ENCODE measurements at places on chromosomes 5 and 9.

DNA sequence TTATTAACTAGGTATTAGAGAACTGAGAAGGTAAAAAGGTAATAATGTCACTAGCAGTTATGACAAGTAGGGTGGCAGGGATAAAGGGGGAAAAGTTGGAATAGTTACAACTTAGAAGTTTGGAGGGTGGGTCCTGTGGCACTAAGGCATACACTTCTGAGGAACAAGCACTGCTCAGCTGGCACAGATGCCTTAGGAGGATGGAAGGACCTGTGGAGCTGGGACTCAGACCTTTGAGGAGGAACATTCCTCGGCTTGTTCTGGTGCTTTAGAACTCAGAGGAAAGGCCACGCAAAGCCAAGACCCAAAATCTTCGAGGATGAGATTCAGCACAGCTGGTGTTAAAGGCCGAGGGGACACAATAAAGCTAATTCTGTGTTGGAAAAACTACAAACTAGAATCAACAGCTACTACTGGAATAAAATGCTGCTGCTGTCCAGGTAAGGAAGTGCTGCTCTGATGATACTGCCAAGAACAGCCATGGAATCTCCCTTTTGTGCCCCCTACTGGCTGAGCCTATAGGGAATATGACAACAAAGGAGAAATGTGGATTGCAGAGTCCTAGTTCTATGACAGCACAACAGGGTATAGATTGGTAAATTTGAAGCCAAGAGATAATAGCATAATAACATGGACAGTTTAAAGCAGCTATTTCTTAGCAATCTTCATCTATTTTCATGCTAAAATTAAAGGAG lies 126.7 kb downstream of the SLC25A46 start:
- DNase-seq: peak; percentile 36

DNA sequence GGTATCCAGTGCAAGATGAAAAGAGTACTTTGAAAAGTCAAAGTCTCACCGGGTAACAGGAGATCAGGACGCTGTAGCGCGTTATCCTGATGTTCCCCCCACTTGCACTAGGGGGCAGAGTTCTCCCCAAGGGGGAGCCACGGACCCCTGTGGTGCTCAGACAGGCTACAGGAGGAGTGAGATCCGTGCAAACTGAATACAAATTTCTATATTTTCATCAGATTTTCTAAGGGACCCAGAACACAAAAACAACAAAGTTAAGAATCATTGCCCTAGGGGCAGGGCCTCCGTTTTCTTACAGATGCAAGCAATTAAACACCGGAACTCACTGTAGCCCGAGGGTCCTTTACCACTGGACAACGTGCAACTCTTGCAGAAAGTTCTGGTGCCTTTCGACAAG lies 2.0 kb downstream of the MYO10 start:
- peak; percentile 75 for DNase-seq

GRCh38 chr5:167539747-167540146 lies 751.7 kb upstream of the WWC1 start:
- DNase-seq: no peak

GRCh38 chr9:133794016-133794760 lies 56.0 kb upstream of the SARDH start:
- no peak for DNase-seq

- peak; percentile 13 for DNase-seq
These were observed 150.0 kb downstream of the CDC42SE2 start for GRCh38 chr5:131413605-131414559.

- DNase-seq: no peak
These were observed 107.1 kb downstream of the SAXO1 start for GRCh38 chr9:18925880-18926279.

GRCh38 chr5:51072937-51073336 lies 310.3 kb upstream of the ISL1 start:
- no peak for DNase-seq

GRCh38 chr5:172528440-172528839 lies 74.1 kb upstream of the SH3PXD2B start:
- no peak for DNase-seq

- no peak for DNase-seq
These were observed 524.2 kb downstream of the SPATA31D1 start for GRCh38 chr9:82512728-82513127.

DNA sequence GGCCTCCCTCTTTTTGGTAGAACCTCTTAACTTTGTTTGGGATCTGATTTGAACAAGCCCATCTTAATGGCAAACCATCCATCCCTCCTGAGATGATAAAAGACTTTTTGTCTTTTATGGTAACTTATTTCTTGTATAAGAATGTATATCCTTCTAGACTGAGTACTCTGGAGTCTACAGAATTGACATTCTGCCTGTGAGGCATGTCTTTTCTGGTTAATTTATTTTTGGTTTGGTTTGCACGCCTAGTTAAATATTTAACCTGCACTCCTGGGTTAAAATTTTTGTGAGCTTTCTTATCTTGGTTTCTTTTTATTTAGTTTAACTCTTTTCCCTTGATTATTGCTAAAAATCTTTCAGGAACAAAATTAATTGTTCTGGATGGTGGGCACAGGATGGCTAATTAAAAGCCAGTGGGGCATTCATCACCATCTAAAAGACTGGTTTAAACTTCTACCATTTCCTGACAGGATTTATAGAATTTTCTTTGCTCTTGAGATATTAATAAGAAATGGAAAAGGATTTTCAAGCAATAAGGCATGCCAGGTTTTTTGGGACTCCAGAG lies 50.3 kb downstream of the PHAX start:
- no peak for DNase-seq

DNA sequence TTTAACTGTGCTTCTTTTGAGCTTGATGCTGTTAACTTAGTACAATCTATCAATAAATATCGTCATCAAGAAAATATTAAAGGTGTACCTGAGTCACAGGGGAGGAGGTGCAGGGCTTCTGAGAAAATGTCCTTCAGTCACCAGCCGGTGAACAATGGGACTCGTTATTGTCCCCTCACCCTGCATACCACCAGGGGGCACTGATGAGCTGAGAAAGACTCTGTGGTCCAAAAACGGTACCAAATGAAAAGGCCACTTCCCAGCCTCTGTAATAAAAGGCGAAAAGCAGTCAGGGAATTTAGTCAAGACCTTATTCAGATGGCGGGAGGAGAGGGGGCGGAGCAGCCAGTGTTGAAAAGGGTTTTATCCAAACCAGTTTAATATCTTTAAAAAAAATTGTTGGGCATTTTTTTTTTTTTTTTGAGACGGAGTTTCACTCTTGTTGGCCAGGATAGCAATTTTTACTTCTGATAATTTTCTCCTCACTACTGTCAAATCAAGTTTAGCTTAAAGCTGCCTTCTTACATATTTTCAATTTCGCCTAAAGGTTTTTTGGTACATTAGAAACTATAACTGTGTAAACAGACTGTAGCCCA lies 271.9 kb upstream of the ADAMTS16 start:
- peak; percentile 55 for DNase-seq

DNA sequence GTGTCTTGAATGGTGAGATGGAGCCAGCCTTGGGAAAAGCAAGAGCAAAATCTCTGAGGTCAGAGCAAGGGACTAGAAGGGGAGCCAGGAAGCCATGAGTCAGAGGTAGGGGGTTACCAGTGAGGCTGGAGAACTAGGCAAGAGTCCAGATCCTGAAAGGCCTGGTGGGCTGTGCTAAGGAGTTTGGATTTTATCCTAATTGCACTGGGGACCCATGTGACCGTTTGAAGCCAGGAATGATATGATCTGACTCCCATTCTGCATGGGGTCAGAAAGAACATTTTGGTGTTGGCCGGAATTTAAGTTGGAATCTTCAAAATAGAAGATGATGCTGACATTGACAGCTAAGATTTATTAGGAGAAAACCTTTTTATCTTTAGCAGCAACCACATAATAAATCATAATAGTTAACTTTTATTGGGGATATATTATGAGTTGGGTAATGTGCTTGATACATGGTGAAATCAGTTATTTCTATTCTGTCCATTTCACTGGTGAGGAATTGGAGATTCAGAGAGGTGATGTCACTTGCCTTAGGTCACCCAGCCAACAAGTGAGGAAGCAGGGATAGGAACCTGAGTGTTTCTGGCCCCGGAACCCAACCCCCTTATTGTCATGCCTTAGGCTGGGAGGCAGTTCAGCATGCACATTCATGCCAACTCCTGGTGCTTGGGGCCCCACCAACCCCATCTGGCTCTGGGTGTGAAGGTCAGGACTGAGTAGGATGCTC lies 61.5 kb upstream of the RARS1 start:
- DNase-seq: no peak

GRCh38 chr9:3828495-3828894 lies 302.7 kb upstream of the RFX3 start:
- DNase-seq: no peak

GRCh38 chr9:130426883-130427282 lies 17.9 kb upstream of the ASS1 start:
- peak; percentile 93 for DNase-seq

DNA sequence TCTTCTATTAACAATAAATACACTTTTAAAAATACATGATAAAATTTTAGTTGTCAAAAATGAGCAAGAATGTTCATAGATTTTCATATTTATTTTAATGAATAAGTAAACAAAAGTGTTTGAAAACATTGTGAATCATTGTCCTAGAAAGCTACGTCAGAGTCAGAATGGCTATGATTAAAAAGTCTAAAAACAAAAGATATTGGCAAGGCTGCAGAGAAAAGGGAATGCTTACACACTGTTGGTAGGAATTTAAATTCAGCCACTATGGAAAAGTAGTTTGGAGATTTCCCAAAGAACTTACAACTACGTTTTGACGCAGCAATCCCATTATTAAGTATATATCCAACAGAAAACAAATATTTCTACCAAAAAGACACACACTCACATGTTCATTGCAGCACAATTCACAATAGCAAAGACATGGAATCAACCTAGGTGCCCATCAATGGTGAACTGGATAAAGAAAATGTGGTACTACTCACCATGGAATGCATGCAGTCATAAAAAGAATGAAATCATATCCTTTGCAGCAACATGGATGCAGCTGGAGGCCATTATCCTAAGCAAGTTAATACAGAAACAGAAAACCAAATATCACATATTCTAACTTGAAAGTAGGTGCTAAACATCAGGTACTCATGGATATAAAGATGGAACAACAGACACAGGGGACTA lies 49.2 kb upstream of the FBXL17 start:
- no peak for DNase-seq

- no peak for DNase-seq
These were observed 344.7 kb upstream of the RGMB start for GRCh38 chr5:98428806-98429205.

GRCh38 chr9:128123451-128124080 lies 4.0 kb downstream of the PTGES2 start:
- no peak for DNase-seq

DNA sequence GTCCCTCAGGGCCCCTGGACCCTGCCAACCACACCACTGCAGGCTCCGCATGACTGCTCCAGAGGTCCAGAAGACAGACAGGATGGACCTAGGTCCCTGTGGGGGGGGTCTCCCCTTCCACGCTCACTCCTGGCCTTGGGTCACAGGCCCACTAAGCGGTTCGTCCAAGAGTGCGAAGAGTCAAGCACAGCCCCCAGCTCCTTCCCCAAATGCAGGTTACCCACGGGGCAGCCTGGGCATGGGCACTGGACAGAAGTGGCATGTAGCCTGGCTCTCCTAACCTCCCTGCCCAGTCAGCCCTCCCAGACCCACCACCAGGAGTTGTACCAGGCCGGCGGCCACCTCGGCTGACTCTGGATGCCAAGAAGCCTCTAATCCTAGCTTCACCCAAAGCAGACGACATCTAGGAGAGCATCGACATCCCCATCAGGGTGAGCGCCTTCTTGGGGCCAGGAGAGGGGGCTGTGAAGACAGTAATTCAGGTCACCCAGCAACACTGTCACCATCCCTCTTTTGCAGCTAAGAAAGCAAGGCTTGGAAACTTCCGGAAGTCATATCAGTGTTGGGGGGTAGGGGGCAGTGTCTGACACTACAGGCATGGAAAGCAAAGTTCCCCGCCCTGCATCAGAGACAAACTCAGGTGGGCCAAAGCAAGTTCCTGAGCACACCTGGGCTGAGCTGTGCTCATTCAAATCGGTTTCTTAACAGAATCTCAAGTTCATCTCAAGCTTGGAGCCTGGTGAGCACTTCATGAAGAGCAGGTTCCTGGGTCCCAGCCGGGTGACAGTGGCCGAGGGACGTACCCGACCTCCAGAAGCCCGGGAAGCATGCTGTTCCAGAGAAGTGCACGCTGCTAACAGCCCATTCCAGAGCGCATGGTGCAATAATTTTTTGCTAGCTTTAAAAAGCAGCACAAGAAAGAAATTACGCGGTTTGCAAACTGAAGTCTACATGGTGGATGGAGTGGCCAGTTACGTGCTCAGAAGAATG lies 68.7 kb downstream of the SEMA4D start:
- peak; percentile 62 for DNase-seq

- no peak for DNase-seq
These were observed 384.6 kb upstream of the SLC30A5 start for GRCh38 chr5:68709239-68709638.

DNA sequence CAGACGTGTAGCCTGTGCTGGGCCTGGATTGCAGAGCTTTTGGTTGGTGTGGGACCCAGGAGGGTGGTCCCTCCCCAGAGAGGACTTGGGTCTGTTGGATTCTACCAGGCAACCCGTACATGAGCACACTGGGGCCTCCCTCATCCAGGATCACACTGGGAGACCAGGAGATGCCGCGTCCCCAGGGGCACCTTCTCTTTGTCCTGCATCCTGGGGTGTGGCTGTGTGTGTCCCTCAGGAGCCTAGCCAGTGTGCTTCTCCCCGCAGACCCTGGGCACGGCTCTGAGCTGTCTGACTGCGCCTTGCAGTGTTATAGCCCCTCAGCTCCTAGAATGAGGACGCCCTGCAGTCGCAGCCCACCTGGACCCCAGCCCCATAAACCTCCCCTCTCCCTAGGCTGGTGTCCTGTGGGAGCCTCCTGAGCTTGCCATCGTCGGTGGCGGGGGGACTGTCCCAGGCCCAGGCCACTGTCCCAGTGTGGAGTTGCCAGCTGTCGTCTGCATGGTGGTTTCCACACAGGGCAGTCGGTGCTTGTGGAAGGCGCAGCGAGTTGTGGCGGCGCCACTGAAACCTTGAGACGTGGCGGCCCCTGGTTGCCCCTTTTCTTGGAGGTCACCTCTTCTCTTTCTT lies 27.6 kb downstream of the CEP72 start:
- DNase-seq: no peak

All from NB4 (cell line).